Ovary (tissue), 10 donors: ENCODE measurements at places on chromosomes 1 and 21. TPM values are rescaled to one million over a fixed set of nuclear protein-coding genes. Genes with fewer than 3 reads are reported as not detected.

The FCAMR gene
- total RNA-seq: not detected

The PRAMEF26 gene
- not detected for total RNA-seq

The KIF21B gene
- total RNA-seq: 0.57 TPM

The CFHR1 gene
- total RNA-seq: not detected

The ASTN1 gene
- 1.7 TPM for total RNA-seq

The POU3F1 gene
- 0.15 TPM for total RNA-seq
